Neuronal stem cell (in vitro differentiated cells): ENCODE measurements at places on chromosomes 4 and X.
A peak's percentile ranks its signal among the peaks of the same experiment; 100 is the strongest.

- H3K27me3 ChIP-seq, result peaks cover 13% of the 10 kb centered on the region
- peak overlapping the region; percentile 51 for H3K4me3 ChIP-seq
- DNase-seq, result peak; percentile 42
- no peaks in the 10 kb centered on the region for H3K4me1 ChIP-seq
- H3K27ac ChIP-seq, result no peak overlapping the region
- H3K36me3 ChIP-seq, result no peaks in the 10 kb centered on the region
Observed at GRCh38 chrX:11666164-11666563, 444 bp upstream of the ARHGAP6 start.

DNA sequence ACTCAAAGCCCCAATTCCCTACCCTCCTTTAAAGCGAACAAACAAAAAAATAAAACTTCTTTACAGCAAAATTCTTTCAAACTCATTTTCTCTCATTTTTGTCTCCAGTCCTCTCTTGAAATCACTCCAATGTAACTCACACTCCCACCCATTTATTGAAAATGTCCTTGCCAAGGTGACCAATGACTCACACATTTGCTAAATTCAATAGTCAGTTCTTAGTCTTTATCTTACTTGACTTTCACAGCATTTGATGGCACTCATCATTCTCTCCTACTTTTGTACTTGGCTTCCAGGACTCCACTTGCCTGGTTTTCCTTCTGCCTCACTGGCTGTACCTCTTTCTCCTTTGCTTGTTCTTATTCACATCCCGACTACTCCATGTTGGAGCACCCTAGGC is 19.9 kb downstream of the CC2D2A start:
- no peak overlapping the region for H3K27ac ChIP-seq
- no peaks in the 10 kb centered on the region for H3K27me3 ChIP-seq
- peaks cover 4% of the 10 kb centered on the region for H3K36me3 ChIP-seq

GRCh38 chr4:1414831-1415680 is 8.8 kb upstream of the NKX1-1 start:
- H3K27ac ChIP-seq, result no peak overlapping the region
- H3K4me1 ChIP-seq, result no peaks in the 10 kb centered on the region
- H3K27me3 ChIP-seq, result peaks cover 16% of the 10 kb centered on the region
- no peak for DNase-seq
- no peaks in the 10 kb centered on the region for H3K36me3 ChIP-seq

DNA sequence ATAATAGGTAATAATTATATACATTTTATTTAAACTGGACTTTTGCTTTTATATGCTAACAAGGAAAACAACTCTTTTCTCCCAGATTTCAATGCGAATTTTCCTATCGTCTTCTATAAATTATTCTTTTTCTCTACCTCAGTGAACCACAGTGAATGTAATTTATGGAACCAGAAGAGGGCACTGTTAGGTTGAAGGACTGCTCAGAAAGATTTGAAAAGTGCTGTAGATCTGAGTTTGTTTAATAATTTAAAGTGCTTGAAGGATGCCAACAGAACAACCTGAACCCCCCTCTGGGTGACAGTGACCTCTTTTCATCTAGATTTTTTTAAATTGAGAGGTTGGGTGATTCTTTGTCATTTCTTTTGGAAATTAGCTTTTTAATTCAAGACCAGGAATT is 54.9 kb downstream of the PHOX2B start:
- H3K4me3 ChIP-seq, result no peak overlapping the region
- H3K27ac ChIP-seq, result no peak overlapping the region
- H3K4me1 ChIP-seq, result no peaks in the 10 kb centered on the region

DNA sequence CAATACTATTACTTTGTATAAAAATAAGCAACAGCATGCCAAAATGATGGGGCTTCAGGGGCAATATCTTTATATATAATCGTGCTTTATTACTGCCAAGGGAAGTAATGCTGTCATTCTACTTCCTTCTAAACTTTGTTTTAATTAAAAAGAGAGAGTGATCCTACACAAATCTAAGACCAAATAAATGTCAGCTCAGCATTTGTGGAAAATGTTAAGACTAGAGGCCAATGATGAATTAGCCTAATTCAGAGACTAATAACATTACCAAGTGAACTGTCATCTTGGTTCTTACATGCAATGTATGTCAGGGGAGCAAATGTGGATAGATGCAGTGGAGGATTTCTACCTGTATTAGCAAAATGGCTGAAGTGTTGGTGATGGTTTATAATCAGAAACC is 166.4 kb upstream of the PTCHD1 start:
- H3K27me3 ChIP-seq, result no peaks in the 10 kb centered on the region
- no peak overlapping the region for H3K27ac ChIP-seq
- no peaks in the 10 kb centered on the region for H3K4me1 ChIP-seq

DNA sequence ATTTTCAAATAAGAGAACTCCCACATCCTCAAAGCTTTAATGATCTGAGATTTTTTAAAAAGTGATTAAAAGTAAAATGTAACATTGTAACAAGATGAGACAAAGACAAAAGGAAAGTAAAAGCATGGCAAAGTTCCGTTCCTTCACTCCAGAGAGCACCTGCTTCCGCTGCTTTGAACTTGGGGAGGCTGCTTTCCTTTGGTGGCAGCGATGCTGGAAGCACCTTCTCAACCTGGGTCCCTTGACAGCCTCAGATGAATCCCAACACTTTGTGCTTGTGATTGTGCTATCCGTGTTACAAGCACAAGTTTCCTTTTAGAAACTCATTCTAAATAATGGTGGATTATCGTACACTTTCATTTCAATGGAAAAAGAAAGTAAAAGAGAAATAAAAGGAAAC is 59.7 kb downstream of the HADH start:
- H3K4me3 ChIP-seq, result no peak overlapping the region
- no peak overlapping the region for H3K27ac ChIP-seq
- no peak for DNase-seq
- H3K4me1 ChIP-seq, result no peaks in the 10 kb centered on the region
- H3K36me3 ChIP-seq, result peaks cover 18% of the 10 kb centered on the region

DNA sequence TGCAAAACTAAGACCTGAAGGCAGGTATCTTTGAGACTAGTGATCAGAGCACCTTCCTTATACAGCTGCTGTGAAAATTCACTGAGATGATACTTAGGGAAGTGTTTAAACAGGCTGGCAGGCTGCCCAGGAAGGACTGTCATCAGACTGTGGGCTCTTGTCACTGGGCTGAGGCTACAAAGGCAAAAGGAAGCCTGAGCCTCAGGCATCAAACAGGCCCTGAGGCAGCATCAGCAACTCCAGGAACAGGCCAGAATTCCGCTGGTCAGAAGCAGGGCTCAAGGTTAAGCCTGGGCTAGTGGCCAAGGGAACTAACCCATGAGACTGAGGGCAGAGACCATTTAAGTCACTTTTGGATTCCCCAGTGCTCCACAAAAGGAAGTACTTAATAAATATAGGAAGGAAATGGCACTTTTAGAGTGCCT is 12.8 kb downstream of the PJA1 start:
- H3K27me3 ChIP-seq, result no peaks in the 10 kb centered on the region
- no peaks in the 10 kb centered on the region for H3K36me3 ChIP-seq
- H3K4me3 ChIP-seq, result no peak overlapping the region
- no peak for DNase-seq

- no peak overlapping the region for H3K4me3 ChIP-seq
- DNase-seq, result no peak
- no peaks in the 10 kb centered on the region for H3K27me3 ChIP-seq
- no peaks in the 10 kb centered on the region for H3K36me3 ChIP-seq
Observed at GRCh38 chr4:150944660-150945059, 70.4 kb downstream of the LRBA start.

GRCh38 chr4:53816561-53816960 is 225.3 kb upstream of the LNX1 start:
- no peaks in the 10 kb centered on the region for H3K4me1 ChIP-seq
- H3K27ac ChIP-seq, result no peak overlapping the region
- no peaks in the 10 kb centered on the region for H3K27me3 ChIP-seq
- no peak overlapping the region for H3K4me3 ChIP-seq
